ENCODE measurements at places on chromosomes 1 and 21.

DNA sequence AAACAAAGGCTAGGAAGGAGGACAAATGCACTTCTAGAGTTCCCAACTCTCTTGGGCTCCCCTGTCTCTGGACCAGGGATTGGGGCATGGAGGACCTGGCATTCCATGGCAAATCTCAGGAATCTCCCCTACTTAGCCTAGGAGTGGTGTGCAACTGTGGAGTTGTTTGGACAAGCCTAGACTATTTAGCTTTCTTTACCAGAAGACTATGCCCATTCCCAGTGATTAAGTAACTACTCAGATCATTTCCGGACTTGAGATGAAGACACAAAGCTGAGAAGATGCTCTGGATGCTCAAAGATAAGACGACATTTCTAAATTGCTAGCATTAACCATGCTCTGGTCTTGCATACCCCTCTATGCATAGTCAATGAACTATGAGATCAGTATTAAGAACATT, 13.7 kb upstream of the MARK1 start:
- DNase-seq, result no peak

DNA sequence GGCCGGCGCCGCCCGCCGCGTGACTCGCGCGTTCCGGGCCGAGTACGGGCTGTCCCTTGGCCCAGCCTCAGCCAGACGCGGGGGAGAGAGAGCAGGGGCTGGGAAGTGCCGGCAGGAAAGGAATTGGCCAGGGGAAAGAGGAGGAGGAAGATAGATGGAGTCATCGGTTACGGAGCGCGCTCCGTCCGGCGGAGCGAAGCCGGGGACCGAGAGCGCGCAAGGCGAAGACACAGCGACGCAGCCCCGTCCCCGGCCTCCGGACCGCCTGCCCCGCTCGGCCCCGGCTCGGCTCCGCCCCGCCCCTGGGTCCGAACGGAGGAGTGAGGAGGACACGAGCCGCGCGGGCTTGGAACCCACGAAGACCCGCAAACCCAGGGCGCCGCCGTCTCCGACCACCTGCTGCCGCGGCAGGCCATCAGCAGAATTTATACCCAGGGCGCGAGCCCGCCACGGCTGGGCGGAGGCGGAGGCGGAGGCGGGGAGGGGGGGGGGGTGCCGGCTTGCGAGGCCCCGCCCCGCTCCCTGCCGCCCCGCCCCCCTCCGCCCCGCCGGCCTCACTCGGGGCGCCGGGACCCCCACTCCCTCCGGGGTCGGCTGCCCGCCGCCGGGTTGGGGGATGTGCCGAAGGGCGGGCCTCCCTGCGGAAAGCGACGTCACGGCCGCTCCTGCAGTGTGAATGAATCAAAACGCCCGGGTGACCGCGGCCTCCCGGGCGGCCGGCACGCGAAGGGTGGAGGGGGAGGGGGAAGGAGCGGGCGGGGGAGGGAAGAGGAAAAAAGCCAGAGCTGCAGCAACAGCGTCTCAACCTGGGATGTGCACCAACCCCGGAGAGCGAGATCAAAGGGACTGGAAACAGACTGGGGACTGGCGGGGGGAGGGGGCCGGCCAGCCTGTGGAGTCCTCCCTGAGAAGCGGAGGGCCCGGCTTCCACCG, at the start of gene LHX4:
LHX4 (plus strand) TSS at position 782 of the 933 bp plus-strand sequence. CDS start 266 bp downstream, outside the sequence.
- DNase-seq, result peak; percentile 52

DNA sequence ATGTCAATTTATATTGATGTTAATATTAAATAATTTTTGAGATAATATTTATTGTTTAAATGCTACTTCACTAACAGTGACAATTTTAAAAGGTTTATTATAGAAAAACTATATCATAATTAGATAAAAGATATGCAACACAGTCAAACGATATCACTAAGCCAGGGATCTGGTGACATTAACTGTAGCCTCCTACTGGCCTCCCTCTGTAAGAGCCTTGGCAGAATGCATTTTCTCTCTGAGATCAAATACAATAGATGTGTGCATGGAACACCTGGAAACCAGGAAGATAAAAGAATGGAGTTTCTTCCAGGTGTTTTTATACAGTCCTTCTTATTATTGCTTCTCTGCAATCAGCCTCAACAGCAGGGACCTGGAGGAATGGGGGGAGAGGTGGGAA, 1762.1 kb downstream of the BRINP3 start:
- no peak for DNase-seq

DNA sequence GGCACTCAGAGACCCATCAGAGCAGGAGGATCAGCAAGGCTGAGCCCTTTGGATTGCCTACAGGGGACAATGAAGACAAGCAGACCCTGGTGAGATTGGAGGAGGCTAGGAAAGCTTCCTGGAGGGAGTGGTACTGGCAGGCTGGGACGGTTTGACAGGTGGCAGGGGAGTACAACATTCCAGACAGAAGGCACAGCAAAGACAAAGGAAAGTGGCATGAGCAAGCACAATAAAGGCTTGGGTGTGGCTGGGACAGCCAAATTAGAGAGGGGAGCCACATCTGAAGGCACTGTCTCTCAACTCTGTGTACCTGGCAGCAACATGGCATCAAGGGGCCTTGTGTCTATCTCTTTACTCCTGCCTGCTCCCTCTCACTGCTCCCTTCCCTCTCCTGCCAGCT, 38.2 kb downstream of the DMAP1 start:
- DNase-seq, result no peak

DNA sequence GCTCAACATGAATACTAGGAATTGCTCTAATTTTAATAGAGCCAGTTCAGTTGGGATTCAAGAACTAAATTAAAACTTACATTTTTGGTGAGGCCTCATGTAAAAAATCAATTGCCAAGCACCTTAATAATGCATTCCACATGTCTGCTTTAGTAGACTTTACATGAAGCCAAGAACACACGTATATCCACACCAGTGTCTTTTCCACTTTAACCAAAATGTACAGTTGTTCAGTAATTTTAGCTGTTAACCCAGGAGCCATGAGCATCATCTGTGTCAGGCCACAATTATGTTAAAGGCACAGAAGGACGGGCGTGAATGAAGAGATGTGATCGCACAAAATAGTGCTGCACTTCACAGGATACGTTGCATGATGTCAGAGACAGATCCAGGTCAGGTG, 136.7 kb downstream of the TLR5 start:
- no peak for DNase-seq

GRCh38 chr1:19309123-19309813, 2.7 kb downstream of the AKR7A2 start:
- no peak for DNase-seq

- no peak for DNase-seq
Measured at GRCh38 chr1:4602462-4603294, 51.7 kb upstream of the AJAP1 start.

DNA sequence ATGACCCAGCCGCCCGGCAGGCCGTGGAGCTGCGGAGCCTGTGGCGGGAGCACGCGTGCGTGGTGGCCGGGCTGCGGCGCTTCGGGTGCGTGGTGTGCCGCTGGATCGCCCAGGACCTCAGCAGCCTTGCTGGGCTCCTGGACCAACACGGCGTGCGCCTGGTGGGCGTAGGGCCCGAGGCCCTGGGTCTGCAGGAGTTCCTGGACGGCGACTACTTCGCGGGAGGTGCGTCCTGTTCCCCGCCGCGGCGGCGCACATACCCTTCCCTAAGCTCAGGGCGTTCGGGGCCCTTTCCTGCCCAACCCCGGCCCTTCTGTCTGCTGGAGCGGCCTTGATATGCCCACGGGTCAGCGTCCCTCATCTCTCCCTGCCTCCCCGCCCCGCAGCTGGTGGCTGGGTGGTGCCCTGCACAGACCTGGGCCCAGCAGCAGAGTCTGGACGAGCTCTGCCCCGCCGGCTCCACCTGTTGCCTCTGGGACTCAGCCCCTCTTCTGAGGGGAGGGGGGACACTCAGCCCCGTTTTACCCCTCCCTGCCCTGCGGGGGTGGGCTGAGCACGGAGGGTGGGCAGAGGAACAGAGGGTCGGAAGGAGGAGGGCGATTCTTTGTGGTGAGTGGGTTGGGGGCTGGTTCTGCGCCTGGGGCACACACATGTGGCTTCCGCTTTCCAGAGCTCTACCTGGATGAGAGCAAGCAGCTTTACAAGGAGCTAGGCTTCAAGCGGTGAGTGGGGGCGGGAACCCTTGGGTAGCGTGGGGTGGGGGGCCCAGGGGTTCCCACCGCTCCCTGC, 688 bp downstream of the PRXL2B start:
- DNase-seq, result peak; percentile 48

DNA sequence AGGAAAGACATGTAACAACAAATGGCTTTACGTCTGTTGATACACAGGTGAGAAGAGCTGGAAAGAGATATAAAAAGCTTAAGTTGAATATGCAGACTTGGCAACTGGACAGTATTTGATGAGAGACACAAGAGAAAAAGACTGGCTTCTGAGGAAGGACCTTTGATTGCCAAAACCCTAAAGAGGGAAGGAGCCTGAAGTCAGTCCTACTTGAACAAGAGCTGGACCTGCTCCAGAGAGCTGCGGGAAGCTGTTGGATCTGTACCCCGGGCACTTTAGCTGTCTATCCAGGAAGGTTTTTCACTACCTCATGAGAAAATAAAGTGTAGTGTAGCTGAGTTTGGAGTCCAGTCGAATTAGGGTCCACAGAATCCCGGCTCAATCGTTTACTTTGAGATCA, 25.3 kb upstream of the LRRC8B start:
- no peak for DNase-seq

DNA sequence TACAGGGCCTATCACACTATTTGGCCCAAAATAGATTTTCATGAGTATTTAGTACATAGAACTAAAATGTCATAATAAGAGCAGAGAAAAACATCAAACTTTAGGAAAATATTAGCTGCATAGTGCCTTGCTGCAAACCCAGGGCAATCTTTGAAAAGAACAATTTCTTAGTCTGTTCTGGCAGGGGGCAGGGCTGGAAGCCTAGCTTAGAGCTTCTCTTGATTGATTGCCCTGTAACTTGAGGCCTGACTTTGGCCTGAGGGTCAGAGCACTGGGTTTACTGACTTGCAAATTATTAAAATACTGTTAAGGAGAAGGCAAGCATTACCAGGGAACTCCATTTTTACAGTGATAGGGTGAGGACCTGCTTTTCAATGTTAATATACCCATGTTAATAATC, 115.8 kb upstream of the SPAG17 start:
- no peak for DNase-seq

GRCh38 chr1:223175633-223176032, 32.6 kb upstream of the TLR5 start:
- no peak for DNase-seq

DNA sequence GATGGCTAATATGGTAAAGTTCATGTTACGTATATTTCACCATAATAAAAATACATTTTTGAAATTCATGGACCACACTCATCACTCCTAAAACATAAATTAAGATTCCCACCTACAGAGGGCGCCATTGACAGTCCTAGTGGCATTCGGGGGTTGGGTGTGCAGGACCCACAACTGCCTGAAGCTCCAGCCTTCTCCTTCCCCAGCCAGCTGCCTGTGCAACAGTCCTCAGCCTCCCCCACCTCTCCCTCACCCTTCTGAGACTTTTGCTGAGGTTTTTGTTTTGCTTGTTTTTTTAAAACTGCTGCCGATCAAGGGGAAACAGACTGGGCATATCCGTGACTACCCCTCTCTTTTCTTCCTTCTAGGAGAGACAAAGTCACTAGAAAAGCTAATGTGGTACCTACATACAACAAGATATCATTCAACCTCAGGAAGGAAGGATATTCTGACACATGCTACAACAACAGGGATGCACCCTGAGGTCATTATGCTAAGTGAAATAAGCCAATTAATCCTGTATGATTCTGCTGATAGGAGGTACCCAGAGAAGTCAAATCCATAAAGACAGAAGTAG, 9.2 kb upstream of the EVA1C start:
- peak; percentile 74 for DNase-seq

- no peak for DNase-seq
Measured at GRCh38 chr1:247574236-247574635, 13.9 kb upstream of the OR2G2 start.

DNA sequence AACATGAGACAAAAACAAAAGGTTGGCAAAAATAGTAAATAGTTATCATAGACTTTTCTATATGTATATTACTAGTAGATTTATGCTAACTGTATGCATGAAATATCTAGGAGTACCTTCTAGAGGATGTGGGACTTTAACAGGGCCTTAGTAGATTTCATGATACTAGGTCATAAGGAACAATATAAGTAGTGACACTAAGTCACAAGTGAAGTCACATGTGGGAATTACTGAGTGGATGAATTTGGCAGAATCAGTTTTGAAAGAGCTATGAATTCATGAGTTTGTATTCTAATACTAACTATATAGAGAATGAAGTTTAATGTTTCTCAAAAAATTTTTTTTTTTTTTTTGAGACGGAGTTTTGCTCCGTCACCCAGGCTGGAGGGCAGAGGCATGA, 53.1 kb upstream of the GPR25 start:
- DNase-seq, result no peak

DNA sequence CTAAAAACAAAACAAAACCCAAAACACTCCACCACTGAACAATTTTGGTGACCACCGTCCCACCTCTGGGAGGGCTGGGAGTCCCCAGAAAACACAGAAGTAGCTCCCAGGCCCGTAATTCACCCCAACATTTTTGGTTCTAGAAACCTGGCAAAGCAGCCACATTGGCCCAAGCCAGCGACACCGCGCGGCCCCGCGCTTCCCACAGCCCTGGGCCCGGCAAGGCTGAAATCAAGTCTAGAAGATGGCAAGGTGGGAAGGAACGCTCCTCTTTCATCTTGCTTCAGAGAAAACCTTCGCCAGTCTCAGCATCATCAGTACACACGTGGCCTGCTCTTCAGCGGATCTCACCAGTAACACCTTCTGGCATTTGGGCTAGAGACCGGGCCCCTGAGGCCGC, 35.9 kb upstream of the NID1 start:
- DNase-seq, result no peak

GRCh38 chr1:112855152-112855828, 100.7 kb downstream of the SLC16A1 start:
- no peak for DNase-seq

- DNase-seq, result no peak
Measured at GRCh38 chr21:15964236-15964855, 234.6 kb downstream of the USP25 start.

DNA sequence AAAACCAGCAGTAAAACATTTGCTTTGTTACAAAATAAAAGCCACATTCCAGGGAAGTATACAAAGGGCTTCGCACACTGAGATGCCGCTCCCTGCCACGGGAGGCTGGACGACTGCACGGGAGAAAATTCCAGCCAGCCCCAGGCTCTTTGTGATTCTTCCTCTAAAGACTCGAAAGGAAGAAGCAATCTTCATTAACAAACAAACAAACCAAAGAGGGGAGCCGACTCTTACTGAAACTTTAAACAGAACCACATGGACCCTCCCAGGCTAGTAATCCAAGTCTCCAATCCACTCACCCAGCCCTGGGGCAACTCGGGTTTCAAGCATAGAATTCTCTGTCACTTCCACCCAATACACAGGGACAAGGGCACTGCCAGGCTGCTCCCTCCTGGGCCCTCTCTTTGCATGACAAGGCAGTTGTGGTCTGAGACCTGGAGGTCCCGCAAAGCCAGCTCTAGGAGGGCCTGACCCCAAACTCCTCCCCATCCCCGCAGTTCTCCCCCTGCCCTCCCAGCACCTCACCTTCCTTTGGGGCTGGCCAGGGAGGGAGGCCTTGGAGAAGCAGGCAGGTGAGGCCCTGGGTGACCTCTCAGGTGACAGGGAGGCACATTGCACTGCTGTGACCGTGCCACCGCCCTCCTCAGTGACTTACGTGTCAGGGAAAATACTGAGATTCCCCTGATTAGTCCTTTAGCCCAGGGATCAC, 26.6 kb upstream of the COL18A1 start:
- DNase-seq, result no peak
